SJCRH30 (cell line): ENCODE measurements at places on chromosomes 13 and 19.

GRCh38 chr13:49495783-49496762, at the start of gene PHF11:
PHF11 (plus strand) TSS chr13:49495953; CDS start chr13:49496002, 49 bp downstream.
- no peak for DNase-seq

DNA sequence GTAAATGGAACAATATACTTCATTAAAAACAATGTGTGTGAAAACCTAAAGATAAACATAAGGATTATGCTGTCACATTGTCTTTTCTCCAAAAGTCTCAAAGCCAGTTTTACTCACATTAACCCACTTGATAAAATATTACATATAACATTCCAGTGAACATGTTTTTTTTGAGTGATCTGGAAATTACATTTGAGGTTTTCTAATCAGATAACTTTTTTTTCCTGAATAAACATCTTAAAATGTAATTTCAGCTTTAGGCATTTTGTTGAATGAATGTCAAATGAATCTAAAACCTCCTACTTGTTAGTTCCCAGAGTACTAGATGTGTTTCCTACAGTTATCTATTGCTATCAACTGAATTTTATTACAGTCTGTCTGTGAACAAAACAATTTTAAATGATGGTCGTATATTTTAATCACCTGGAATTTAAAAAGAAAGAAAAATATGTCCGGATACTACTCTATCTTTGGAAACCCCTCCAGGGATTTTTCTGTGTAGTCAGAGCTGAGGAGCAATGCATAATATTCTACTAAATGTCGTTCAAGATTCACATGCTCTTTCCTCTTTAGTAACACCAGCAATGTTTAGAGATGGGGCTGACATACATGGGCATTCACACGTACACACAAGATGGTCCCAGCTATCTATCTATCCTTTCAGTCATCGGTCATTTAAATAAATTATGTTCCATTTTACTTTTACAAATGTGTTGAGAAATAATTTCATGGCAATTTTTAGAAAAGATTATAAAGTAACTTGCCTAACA, 283.9 kb downstream of the KLF12 start:
- DNase-seq: no peak

- DNase-seq: no peak
These were observed 9.8 kb upstream of the CIRBP start for GRCh38 chr19:1259206-1259875.

DNA sequence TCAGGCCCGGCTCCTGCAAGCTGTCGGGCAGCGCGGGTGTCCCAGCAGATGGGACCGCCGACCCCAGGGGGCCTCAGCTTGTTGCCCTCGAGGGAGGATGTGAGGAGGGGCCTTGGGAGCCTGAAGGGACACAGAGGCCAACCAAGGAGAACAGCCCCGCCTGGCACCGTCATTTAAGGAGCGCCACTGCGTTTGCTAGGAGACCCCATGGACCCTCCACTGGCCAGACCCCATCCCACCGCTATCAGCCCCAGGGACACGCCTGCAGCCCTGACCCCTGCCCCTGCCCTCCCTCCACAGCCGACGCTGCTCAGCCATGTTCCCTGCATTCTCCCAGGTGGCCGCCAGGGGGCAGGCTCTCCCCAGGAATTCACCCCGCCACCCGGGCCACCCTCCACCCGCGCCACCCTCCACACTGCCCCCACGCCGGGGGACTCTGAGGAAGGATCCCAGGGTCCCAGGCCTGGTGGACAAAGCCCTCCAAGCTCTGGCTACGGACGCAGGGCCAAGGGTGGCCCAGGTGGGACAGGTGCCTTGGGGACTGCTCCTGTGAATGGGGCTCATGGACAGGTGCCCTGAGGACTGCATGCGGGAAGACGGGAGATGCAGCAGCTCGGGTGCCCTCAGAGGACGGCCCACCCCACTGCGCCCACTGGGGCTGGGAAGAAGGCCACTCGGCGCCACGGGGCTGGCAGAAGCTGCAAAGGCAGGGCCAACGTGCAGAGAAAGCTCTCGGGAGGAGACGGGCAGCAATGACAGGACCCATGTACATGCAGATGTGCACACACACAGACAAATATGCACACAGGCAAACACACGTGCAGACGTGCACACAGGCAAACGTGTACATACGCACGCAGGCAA, 34.4 kb downstream of the PIP5K1C start:
- DNase-seq: peak; percentile 65
